ENCODE measurements at places on chromosomes 5 and 9.

DNA sequence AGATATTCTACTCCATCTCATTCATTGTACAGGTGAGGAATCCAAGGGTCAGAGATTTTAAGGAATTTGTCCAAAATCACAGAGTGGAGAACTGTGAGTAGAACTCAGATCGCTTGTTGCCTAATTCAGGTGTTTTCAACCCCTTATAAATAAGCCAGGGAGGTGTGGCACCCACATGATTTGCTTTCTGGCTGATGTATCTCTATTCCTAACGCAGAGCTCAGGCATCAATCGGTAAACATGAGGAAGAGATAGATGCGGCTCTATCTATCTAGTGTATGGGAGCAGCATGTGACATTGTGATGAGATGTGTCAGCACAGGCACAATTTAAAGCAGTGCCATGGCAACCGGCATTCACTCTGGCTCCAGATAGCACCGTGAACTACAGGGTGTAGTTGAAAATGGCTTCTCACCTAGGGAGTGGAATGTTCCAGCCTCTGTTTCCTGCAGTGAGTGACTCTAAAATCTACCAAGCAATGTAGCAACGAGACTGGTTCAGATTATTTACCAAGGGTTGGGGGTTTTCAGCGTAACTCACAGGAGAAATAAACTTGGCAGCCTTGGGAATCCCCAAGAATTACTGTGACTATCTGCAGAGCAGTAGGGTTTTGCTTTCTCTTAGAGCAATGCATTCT, 53.4 kb upstream of the SUB1 start:
- DNase-seq = no peak

DNA sequence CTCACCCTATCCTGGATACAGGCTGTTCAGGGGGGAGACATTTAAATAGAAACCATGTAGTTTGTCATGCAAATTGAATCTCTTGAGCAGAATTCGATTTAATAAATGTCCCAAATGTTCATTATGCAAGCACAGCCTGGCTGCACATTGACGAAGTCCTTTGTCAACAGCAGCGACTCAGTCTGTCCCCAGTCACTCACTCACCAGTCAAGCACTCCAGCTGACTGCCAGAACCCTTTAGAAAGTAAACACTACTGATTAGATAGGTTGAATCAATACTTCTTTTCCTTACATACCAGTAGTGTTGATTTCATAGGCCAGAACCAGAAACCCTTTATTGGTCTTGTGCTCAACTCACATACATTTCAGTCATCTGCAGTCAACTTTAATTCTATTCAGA, 27.5 kb downstream of the CDH6 start:
- no peak for DNase-seq

GRCh38 chr5:136047858-136048257, 19.1 kb downstream of the TGFBI start:
- DNase-seq = no peak

GRCh38 chr9:77598524-77598923, 49.6 kb downstream of the GNA14 start:
- DNase-seq = no peak

GRCh38 chr5:16571016-16571415, 45.8 kb downstream of the RETREG1 start:
- no peak for DNase-seq

DNA sequence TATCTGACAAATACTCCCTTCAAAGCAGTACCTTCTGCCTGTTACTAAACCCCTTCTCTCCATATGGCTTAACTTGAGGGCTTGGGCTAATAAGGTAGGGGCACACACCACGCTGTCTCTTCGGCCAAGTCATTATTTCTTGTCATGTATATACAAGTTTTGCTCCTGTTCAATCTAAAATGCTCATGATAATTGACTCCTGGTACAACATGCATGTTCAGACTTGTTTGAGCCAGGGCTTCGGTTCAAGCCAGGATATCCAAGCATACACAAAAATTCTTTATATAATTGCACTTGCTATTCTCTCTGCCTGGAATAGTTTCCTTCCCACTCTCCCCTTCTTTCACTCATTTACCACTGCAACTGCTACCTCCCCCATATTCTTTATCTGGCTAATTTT, 756.0 kb upstream of the C9orf72 start:
- no peak for DNase-seq

GRCh38 chr9:27602954-27603353, 29.7 kb upstream of the C9orf72 start:
- DNase-seq = no peak

GRCh38 chr9:114496011-114496410, 9.3 kb downstream of the WHRN start:
- DNase-seq = no peak

- no peak for DNase-seq
Observed at GRCh38 chr5:68365889-68366288, 150.3 kb downstream of the PIK3R1 start.

- DNase-seq = no peak
Observed at GRCh38 chr5:157732596-157733262, 1.5 kb downstream of the THG1L start.

- DNase-seq = no peak
Observed at GRCh38 chr5:146466521-146467349, 19.6 kb downstream of the TCERG1 start.

GRCh38 chr5:131265311-131265803, 1.5 kb downstream of the CDC42SE2 start:
- no peak for DNase-seq

DNA sequence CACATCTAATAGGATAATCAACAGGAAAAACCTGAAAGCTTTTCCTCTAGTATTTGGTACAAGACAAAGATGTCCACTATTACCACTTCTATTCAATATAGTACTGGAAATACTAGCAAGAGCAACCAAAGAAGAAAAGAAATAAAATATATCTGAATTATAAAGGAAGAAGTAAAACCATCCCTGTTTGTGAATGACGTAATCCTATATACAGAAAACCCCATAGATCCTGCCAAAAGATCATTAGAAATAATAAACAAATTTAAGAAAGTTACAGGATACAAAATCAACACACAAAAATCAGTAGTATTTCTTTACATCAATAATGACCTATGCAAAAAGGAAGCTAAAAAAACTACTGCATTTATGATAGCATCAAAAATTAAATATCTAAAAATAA, 1191.3 kb upstream of the C9orf72 start:
- DNase-seq = no peak

GRCh38 chr5:107232788-107233187, 437.9 kb downstream of the EFNA5 start:
- no peak for DNase-seq

DNA sequence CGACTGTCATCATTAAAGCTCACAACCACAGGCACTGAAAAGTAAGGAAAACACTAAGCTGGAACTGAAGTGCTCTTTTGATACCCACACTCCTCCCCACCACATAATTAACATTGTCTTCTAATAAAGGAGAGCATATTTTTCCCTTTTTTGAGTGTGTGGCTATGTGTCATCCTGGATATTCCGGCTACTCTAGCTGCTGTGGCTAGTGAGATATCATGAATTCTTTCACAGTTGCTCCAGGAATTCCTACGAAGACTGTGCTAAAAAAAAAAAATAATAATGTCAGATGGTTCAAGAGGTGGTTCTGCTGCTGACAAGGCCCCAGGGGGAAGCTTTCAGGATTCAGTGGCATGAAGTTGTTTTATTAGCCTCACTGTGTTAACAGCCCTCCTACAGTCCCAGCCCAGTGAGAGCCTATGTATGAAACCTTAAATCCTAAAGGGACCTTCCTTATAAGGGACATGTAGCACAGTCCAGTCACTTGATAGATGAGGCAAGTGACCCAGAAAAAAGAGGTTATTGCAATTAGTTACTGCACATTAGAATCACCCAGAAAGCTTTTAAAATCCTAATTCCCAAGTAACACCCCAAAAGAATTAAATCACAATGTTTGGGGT, 46.6 kb downstream of the TMEM252 start:
- DNase-seq = no peak

DNA sequence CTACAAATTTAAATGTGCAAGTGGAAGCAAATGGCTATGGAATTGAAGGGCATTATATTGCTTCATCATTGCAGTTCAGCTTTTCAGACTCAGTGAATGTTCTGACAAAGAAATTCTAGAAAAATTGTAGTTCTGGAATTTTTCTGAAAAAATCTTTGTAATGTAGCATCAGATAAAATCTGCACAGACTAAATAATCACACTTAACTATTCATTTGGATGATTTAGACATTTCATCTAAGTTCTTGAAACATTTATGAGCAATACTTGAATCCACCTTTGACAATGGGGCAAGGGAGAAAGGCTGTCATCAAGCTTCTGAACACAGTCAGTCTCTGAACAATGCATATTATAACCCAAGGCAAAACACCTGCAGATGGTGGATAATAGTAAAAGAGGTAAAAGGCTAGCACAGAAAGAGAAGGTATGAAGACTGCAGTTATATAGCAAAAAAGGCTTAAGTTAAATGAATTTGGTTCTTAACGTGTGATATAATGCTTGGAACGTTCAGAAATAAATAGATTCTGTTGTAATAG, 1352.0 kb upstream of the NUDT12 start:
- no peak for DNase-seq

- no peak for DNase-seq
Observed at GRCh38 chr5:32714836-32715235, 3.7 kb downstream of the NPR3 start.

DNA sequence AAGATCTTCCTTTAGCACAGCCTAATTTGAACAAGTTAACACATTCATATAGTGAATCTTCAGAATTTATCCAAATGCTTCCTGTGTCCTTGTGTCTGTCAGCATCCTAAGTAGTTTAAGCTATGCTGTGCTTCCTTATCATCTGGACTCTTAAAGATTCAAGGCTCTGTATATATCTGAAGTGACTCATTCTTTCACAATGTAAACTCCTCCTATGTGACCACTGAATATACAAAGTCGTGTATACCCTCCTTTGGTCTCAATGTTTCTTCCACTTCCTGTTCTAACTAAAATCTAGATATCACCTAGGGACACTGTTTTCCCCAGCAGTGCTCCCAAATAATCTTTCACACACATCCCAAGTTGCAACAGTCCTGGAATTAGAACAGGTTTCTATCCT, 935.7 kb upstream of the NUDT12 start:
- no peak for DNase-seq

DNA sequence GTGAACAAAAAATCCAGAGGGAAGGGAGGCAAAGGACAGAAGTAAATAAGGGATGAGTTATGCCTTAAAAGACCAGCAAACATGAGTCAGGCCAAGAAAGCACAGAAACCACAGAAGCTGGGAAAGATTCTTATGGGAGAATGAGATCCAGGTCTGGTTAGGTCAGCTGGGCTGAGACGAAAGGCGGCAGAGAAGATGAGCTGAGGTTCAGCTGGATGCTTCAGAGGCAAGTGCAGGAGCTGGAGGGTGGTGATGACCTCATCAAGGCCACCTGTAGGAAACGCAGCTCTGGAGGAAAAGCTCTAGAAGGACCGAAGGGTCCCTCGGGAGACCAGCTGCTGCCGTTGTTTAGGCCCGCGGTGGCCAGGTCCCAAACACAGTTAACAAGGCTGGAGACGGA, 152.0 kb downstream of the MYO10 start:
- no peak for DNase-seq

DNA sequence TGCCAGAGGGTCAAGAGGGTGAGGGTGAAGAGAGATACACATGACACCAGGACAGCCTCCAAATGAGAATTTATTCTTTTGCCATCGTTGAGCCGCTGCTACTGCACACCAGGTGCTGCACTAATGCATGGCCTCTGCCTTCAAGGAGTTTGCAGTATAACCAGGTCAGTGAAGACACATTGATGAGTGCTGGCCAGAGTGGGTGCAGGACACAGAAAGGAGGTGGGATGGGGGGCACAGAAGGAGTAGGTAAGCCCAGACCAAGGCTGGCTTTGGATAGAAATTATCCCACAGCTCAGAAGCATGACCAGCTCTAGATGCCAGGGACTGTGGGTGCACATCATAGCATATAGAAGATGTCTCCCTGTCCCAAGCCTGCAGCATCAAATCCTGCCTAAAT, 38.0 kb downstream of the FOXI1 start:
- no peak for DNase-seq

GRCh38 chr9:37454238-37454637, 11.0 kb downstream of the ZBTB5 start:
- no peak for DNase-seq

DNA sequence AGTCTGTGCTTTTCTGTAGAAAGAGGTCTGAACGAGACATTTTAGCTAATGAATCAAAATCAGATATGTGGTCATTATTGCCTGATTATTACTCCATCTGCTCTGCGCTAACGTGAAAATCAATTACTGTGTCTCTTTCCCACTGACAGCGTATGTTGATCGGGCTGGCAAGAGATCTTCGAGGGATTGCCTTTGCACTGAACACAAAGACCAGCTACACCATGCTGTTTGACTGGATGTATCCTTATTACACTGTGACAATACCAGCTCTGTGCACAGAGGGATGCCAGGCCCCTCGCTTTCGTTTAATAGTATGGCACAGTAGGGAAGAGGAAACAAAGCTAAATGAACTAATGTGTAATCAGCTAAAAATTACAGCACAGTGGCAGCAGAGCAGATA, 103.7 kb upstream of the TLX3 start:
- DNase-seq = no peak

DNA sequence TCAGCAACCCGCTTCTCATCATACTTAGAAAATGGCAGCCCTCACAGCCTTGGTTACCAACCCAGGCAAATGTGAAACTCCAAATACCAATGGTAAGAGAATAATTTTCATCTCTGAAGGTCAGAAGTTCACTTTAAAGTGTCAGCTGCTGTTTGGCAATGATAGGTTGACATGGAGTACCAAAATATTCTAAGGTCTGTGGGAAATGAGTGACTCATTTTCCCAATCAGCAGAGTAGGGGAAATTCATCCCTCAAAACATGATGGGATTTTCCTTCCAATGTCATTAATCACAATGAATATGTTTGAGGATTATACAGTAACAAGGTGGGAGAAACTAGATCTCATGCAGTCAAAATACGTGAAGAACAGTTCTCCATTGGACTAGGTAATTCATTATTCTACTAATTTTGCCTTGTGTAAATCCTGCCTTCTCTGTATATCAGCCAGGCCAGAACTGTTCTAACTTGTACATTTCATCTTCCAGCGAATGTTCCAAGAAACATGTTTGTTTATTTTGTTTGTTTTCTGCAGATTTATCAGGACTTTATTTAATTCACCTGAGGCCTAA, 53.1 kb upstream of the ERBIN start:
- DNase-seq = no peak

- no peak for DNase-seq
Observed at GRCh38 chr9:98045234-98046179, 11.0 kb upstream of the NANS start.
